Tongue (tissue), 3 donors: ENCODE measurements at places on chromosomes 3 and 15. TPM values are rescaled to one million over a fixed set of nuclear protein-coding genes. Genes with fewer than 3 reads are reported as not detected.

TICRR gene
- 3.2 TPM for total RNA-seq

DMXL2 gene
- total RNA-seq = 40.0 TPM

SCAANT1 gene
- not detected for total RNA-seq

NKTR gene
- total RNA-seq = 182 TPM

UBXN7 gene
- total RNA-seq = 26.1 TPM

P2RY14 gene
- 2.9 TPM for total RNA-seq

CSTA gene
- 17.0 TPM for total RNA-seq

CACNA1D gene
- 10.1 TPM for total RNA-seq

OR5K1 gene
- total RNA-seq = not detected

OXSM gene
- total RNA-seq = 11.2 TPM

CD200 gene
- total RNA-seq = 10.2 TPM

TMEM158 gene
- 2.4 TPM for total RNA-seq

GRCh38 chr3:18135060-18135814 is 289.9 kb downstream of the SATB1 start:
- no peak for DNase-seq

DNA sequence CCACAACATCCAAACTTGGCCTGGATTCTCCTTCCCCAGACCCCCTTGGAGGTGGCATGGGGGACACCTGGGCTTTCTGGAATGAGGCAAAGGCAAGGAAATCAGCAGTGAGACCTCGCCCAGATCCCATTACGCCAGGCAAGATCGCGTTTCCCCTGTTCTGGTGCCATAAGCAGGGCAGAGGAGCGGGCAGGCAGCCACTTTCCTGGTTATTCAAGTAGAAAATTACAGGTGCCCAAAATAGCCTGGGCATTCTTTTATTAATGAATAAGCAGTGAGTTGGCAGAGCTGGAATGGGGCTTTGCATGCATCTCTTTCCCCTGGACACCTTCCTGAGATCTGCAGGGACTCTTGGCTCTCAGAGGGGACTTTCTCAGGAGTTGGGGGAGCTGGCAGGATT is 31.5 kb upstream of the FAM107A start:
- no peak for DNase-seq

GRCh38 chr3:20104167-20104661 is 64.0 kb downstream of the KAT2B start:
- no peak for DNase-seq

DNA sequence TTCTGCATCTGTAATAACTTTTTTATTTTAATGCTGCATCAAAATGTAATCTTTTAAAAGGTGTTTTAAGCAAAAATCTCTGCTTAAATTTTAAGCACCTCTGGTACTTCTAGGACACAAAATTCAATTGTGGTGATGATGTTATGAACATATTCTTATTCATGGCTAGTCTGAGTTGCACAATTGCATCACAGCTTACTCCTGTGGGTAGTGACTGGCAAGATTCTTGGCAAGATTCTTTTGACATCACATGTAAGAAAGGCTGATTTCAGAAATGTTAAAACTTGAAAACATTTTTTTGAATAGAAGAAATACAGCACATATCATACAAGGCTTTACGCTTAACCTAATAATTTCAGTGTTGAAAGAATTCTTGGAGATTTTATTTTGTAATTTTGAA is 35.7 kb downstream of the IQCH start:
- no peak for DNase-seq

- no peak for DNase-seq
Measured at GRCh38 chr3:12709334-12709733, 45.4 kb upstream of the RAF1 start.

- DNase-seq = peak; percentile 95
Measured at GRCh38 chr3:58177747-58178527, 32.8 kb downstream of the DNASE1L3 start.

- DNase-seq = no peak
Measured at GRCh38 chr3:99669879-99670555, 31.6 kb downstream of the COL8A1 start.

GRCh38 chr3:88626456-88627120 is 476.8 kb downstream of the C3orf38 start:
- DNase-seq = peak; percentile 30

DNA sequence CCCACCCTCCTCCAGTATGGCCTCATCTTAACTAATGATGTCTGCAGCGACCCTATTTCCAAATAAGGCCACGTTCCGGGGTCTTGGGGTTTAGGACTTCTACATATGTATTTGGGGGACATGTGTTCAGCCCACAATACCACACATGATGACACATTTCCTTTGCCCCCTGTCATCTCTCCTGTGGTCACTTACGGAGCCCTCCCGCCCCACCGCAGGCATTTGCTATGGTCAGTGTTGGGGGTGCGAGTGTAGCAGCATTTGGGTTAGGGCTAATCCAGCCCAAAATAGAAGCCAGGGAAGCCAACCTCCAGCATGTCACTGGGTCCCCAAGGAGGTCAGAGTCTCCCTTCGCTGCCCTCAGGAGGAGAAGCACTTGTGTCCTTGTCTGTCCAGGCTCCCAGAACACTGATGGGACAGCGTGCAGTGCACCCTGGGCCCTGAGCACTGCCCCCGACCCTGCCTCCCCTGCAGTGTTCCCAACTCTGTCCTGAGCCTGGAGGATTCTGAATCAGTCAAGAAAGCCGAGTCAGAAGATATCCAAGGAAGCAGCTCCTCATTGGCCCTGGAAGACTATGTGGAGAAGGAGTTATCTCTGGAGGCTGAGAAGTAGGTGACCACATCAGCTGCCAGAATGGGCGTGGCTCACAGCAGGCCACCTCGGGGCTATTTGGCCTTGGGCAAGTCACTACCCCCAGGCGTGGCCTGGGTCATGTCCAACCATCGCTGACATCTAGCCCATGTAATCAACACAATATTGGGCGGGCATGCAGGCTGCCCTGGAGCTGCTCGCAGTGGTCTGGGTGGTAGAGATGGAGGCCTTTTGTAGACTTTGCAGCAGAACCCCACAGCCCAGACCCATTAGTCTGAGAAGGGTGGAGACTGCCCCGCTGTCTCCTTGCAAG is 46.9 kb upstream of the FGD5 start:
- no peak for DNase-seq

- peak; percentile 3 for DNase-seq
Measured at GRCh38 chr15:92889390-92890107, 10.6 kb upstream of the CHD2 start.

DNA sequence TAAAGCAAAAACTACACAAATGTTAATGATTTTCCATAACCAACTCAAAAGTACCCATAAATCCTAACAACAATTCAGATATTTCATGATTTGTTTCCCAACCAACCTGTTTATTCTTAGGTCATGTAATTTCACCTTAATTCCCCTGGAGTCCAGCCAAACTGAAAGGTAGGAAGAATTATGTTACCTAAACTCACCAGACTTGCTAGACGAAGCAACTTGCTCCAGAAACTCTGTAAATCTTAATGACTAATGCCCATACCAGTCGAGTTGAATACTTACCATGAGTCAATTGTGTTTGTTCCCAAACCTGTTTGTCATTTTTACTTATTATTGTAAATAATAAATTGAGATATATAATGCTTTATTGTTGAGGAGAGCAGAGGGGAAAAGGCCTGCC is 1030.0 kb downstream of the TBL1XR1 start:
- DNase-seq = peak; percentile 50

DNA sequence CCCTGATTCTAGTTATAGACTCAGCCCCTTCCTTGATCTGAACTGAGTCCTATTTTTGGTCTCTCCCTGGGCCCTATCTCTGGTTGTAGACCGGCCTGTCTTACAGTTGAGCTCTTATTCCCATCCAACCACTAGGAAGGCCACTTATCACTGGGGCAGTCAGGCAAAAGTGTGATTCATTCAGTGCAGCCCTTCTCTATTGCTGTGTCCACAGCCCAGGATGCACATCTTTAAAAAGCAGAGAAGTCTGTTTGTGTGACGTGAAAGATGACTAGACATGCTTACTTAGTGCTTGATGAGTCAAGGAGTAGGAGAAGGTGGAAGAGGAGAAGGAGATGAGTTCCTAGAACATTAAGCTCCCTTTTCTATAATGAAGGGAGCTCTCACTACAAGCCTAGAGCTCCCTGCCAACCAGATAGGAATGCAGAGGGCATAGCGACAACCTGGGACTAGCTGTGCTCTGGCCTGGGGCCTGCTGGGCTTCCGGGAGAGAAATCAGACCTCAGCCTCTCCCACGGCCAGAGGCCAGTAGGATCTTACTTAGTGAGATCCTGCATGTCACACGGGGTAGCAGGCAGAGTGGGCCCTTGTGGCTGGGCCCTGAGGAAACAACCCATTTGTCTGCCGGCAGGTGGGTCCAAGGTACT is 25.7 kb downstream of the INSYN1 start:
- DNase-seq = no peak

DNA sequence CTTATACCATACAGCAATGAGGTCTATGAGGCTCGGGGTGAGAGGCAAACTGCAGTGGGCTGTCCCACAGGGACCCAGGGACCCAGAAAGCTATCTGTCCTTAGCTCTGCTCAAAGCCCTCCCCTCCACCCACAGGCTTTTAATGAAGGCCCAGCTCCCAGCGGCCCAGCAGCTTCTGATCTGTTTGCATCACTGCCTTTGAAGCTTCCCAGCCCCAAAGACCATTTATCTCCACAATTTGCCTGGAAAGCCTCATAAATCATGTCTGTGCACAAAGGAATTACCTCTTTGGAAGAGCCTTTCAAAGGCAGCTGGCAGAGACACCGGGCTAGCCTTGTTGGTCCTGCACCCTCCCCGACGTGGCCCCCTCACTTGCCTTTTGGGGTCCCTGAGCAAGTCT is 123.9 kb downstream of the RAB11A start:
- DNase-seq = no peak

- DNase-seq = no peak
Measured at GRCh38 chr3:178480795-178481194, 55.4 kb upstream of the KCNMB2 start.

DNA sequence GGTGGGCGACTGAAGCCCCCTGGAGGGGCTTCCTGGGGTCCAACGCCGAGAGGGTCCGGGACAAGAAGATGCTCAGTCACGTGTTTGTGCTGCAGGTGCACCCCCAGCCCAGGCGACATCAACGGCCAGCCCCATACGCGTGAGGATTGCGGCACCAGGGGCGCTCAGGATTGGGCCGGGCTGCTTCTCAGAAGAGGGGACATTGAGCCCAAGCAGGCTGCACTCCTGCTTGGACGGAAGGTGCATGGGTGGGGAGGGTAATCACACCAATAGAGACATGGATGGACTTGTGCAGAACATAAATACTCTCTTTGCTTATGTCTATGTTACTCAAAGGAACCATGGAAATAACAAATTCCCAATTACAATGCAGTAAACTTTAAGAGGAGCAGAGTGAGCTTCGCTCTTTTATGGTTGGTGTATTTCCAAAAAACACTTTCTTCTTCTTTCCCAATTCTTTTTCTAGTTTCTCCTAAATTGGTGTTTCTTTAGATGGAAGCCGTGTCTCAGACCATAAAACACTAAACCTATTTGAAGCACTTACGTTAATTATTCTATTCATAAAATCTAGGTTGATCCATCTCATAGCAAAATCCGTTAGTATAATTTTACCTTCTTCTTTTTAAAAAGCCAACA is 182.7 kb downstream of the GOLGA6L6 start:
- DNase-seq = no peak

DNA sequence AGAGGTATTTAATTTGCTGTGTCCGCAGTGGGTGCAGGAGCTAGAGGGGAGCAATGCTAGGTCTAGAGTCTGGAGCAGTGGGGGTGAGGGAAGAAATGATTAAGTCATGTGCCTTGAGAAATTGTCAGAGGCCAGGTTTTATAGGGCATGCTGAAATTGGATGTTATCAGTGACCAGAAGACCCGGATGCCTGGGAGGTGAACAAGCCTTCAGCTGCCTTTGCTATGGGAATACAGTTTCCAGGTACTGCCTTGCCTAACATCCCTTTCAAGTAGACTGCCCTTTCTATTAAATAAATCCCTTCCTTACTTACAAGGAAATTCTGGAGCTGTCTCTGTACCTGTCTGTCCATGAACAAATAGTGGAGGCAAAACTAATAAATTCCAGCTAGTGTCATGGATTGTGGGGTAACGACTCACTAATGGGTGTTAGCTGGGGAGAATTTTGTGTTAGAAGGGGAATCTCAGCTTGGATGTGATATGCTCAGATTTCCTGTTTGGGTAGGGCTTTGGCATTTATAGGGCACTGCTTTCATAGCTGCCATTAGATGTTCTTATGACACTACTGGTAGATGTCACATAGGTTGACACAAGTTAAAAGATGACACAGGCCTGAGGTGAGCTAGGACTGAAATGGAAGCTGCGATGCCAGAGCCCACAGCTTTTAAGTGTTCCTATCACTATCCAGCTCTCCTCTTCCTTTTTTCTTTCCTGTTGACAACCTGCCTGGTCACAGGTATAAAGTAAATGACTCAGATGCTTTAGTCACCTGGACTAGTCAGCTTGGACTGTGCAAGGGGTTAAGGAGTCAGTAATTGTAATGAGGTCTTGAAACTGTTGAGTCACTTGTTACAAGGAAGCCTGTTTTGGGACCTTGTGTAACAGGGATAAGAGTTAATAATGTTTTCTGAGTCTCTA is 21.3 kb downstream of the CHD2 start:
- DNase-seq = no peak

- DNase-seq = no peak
Measured at GRCh38 chr3:167305340-167305890, 74.7 kb downstream of the ZBBX start.

DNA sequence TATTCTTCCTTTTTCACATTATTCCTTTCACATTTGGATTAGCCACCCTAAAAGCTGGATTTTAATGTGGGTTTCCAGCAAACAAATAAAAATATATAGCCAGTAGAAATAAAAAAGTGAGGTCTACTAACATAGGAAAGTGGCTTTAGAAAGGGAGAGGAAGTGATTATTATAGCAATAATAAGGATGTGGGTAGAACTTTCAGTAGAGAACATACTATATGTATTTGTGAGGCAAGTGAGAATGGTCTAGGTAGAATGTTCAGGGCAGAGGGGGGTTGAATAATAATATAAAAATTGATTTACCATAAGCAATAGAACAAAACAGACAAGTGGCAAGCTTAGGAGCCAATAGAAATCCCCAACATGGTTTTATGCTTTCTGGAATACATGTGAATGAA is 88.6 kb downstream of the NR1I2 start:
- no peak for DNase-seq

- DNase-seq = no peak
Measured at GRCh38 chr15:58213587-58214338, 75.6 kb downstream of the AQP9 start.

DNA sequence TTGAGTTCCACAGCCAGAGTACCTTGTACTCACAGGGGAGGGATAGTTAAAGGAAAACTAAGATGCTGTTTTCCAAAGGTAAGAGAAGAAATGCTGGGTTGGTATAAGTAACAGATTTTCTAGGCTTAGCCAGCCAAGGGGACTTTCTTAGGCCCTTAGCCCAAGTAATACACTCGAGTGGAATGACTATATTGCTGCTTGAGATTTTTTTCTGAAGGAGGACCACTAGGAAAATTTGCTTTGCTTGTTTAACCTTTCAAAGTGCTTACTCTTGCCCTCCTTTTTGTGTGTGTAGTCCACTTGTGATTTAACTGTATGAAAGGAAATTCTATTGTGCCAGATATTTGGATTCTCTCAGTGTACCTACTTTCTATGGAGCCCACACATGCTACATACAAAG is 50.5 kb downstream of the IL5RA start:
- DNase-seq = no peak

- no peak for DNase-seq
Measured at GRCh38 chr15:29470311-29470710, 200.7 kb upstream of the NSMCE3 start.
